ENCODE measurements at places on chromosomes 6 and 20. TPM values are rescaled to one million over a fixed set of nuclear protein-coding genes. Genes with fewer than 3 reads are reported as not detected.

DEFB132 gene
- total RNA-seq: not detected

SOX18 gene
- 7.1 TPM for total RNA-seq

PRPH2 gene
- total RNA-seq: 147 TPM

FAM83C gene
- total RNA-seq: 0.16 TPM

TREM2 gene
- 0.38 TPM for total RNA-seq

TRIM31 gene
- not detected for total RNA-seq

CAPN11 gene
- not detected for total RNA-seq

GLP1R gene
- total RNA-seq: 0.88 TPM

SDHAF4 gene
- 13.7 TPM for total RNA-seq

GPX6 gene
- total RNA-seq: not detected

OVOL2 gene
- total RNA-seq: 1.1 TPM

CLIC5 gene
- 19.5 TPM for total RNA-seq

IL17F gene
- total RNA-seq: not detected

ELOVL2 gene
- total RNA-seq: 19.6 TPM

CEP162 gene
- total RNA-seq: 41.9 TPM

PPP1R3G gene
- total RNA-seq: 2.8 TPM

PGC gene
- total RNA-seq: not detected

HRH3 gene
- 1.3 TPM for total RNA-seq

CD24 gene
- total RNA-seq: 267 TPM

C6orf15 gene
- total RNA-seq: not detected

ACSS1 gene
- 30.0 TPM for total RNA-seq

CD83 gene
- 12.7 TPM for total RNA-seq

RPL7L1 gene
- total RNA-seq: 115 TPM

SLC22A16 gene
- 0.82 TPM for total RNA-seq

IP6K3 gene
- total RNA-seq: 3.7 TPM

C2 gene
- 6.2 TPM for total RNA-seq

SRSF12 gene
- 18.0 TPM for total RNA-seq

ALDH8A1 gene
- 1.4 TPM for total RNA-seq

GPR6 gene
- total RNA-seq: not detected

TRAPPC3L gene
- total RNA-seq: 0.38 TPM

TULP1 gene
- 78.5 TPM for total RNA-seq

FKBP1C gene
- total RNA-seq: not detected

IPCEF1 gene
- total RNA-seq: 2.1 TPM

CCR6 gene
- not detected for total RNA-seq

MICB gene
- total RNA-seq: 2.8 TPM

HLA-A gene
- total RNA-seq: 112 TPM

SLC25A27 gene
- total RNA-seq: 97.2 TPM

FOXC1 gene
- total RNA-seq: 43.8 TPM

GRM1 gene
- total RNA-seq: 2.9 TPM

All from camera-type eye (tissue), 1 donor.